ENCODE measurements at places on chromosomes 6 and 20.

DNA sequence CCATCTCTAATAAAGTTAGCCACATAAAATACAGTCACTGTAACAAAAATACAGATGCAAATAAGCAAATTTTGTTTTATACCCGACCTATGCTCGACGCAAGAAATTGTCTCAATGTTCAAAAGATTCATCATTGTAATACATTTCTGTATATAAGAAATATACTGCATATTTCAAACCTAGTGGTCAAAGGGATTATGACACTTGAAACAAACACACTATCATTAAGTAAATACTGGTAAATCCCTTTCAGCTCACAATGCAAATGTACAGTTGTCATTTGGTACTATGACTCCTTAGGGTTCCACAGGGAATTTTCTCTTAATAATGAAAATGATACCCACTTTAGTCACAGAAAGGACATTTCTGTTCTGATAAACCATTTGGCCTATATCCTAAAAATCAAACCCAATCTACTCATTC is 2.2 kb downstream of the HIVEP2 start:
- DNase-seq = no peak

- DNase-seq = no peak
These were observed 910 bp upstream of the PCSK2 start for GRCh38 chr20:17225851-17226409.

GRCh38 chr6:14641423-14642135 is 524.0 kb downstream of the CD83 start:
- DNase-seq = no peak

- DNase-seq = no peak
These were observed 648.4 kb upstream of the MARCKS start for GRCh38 chr6:113208726-113209125.

DNA sequence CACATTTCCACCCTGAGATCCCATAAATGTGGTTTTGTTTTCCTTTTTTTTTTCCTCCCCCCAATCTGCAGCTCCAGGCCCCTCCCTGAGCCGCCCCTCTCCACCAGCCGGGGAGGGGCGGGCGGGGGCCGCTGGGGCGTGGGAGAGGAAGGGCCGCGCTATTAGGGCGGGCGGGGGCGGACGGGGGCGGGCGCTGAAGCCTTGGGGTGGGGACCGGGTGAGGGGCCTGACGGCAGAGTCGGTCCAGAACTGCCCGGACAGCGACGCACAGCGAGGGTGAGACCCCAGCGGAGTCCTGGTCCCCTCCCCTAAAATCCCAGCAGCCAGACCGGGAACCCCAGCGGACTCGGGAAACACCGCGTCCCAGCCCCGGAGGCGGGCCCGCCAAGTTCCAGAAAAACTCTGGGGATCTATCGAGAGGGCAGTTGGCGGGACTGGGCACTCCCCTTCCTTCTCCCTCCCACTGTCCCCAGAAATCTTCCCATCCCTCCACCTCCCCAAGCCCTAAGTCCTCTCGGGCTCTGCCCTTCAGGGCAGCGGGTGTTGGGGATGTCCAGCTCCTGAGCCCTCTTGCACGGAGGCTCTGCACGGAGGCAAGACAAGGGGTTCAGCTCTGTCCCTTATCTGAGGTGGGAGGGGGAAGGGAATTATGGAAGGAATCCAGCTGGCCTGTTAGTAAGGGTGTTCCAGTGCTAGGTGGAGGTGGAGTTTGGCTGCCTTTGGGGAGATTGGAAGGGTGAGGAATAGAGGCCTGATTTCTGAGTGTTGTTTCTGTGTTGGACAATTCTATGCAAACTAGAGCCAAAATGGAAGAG is at the start of gene PRICKLE4:
Gene PRICKLE4, plus strand, starts transcription at position 232 of the 815 bp plus-strand sequence. CDS start 2,692 bp downstream, outside the sequence.
- no peak for DNase-seq

GRCh38 chr6:25503686-25504085 is 148.3 kb upstream of the SCGN start:
- no peak for DNase-seq

DNA sequence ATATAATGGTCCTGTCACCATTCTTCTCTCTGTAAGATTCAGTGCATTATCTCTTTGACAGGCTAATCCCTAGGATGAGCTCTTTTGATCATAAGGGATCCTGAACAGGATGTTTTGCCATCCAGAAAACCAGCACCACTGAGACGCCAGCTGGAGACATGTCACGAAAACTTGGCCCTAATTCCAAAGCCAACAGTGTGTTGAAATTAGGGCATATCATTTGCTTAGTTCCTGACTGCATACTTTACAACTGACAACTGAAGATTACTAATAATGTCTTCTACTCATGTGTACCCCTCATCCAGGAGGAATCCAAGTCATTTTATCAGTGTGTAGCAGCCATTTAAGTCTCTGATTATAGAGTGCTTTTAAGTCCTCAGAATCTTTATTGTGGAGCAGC is 243.6 kb downstream of the KCNQ5 start:
- no peak for DNase-seq

GRCh38 chr6:15462717-15463525 is 199.9 kb downstream of the DTNBP1 start:
- no peak for DNase-seq

DNA sequence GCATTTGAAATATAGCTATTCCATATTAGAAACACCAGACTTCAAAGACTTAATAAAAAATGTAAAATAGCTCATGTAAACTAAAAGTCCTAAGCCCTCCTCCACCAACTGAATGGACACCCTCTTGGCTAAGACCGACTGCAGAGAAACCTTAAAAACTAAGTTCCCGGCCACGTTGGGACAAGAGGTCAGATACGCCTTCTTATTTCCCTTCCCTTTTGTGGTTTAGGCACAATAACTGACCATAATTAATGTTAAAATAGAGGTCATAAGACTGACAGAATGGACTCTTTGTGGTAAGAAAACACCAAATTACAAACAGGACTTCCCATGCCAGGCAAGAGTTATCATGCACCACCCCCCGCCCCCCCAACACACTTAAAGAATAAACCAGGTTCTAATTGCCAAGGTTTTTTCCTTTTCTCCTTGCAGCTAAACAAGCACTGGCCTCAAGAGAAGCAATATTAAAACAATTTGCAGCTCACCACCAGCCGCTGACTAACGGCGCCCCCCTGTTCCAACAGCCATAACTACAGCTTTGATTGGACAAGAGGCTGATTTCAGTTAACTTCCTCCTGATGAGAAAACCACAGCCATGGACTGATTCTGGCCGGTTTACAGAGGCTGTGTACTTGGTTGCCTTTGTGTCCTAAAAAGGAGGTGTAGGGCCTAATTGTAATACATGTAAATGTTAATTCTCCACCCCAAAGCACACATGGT is 10.7 kb upstream of the LAMP5 start:
- no peak for DNase-seq

- no peak for DNase-seq
These were observed 54.1 kb upstream of the NELFCD start for GRCh38 chr20:58926802-58927489.

DNA sequence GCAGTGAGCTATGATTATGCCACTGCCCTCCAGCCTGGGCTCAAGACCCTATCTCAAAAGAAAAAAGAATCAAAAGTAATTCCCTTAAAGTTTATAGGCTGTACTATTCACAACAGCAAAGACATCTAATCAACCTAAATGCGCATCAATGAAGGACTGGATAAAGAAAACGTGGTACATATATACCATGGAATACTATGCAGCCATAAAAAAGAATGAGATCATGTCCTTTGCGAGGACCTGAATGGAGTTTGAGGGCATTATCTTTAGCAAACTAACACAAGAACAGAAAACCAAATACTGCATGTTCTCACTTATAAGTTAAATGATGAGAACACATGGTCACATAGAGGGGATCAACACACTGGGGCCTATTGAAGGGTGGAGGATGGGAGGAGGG is 16.7 kb downstream of the ZNFX1 start:
- no peak for DNase-seq

DNA sequence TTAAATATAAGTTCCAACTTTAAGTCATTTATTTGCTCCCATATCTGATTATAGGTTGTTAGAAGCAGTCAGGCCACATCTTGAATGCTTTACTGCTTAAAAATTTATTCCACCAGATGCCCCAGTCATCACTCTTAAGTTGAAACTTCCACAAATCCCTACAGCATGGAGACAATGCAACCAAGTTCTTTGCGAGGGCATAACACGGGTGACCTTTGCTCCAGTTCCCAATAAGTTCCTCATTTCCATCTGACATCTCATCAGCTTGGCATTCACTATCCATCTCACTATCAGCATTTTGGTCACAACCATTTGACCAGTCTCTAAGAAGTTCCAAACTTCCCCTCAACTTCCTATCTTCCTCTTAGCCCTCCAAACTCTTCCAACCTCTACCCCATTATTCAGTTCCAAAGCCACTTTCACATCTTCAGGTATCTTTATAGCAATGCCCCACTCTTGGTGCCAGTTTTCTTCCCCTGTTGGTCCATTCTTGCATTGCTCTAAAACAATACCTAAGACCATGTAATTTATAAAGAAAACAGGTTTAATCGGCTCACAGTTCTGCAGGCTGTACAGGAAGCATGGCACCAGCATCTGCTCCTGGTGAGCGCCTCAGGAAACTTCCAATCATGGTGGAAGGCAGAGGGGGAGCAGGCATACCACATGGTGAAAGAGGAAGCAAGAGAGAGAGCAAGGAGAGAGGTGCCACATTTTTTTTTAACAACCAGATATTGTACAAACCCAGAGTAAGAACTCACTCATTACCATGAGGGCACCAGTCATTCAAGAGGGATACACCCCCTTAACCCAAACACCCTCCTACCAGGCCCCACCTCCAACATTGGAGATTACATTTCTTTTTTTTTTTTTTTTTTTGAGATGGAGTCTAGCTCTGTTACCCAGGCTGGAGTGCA is 15.9 kb upstream of the ITPR3 start:
- DNase-seq = no peak

- DNase-seq = no peak
These were observed 7.2 kb downstream of the TFAP2A start for GRCh38 chr6:10407674-10408054.

All from CD4-positive, alpha-beta T cell treated with Interleukin-1 beta for 1 hour (primary cell).